Epithelial cell of alveolus of lung (primary cell): ENCODE measurements at places on chromosomes 3 and 15. TPM values are rescaled to one million over a fixed set of nuclear protein-coding genes. Genes with fewer than 3 reads are reported as not detected.

The CCR1 gene
- 0.08 TPM in 1 of 2 replicates, not detected in the other for total RNA-seq

The SOX14 gene
- not detected in 2 replicates for total RNA-seq

The THBS1 gene
- 241 and 420 TPM in 2 replicates for total RNA-seq

The GOLGA6B gene
- total RNA-seq, result not detected in 2 replicates
